ENCODE measurements at places on chromosomes 3 and 15.

GRCh38 chr3:62677926-62678325 is 197.3 kb downstream of the CADPS start:
- DNase-seq: no peak

DNA sequence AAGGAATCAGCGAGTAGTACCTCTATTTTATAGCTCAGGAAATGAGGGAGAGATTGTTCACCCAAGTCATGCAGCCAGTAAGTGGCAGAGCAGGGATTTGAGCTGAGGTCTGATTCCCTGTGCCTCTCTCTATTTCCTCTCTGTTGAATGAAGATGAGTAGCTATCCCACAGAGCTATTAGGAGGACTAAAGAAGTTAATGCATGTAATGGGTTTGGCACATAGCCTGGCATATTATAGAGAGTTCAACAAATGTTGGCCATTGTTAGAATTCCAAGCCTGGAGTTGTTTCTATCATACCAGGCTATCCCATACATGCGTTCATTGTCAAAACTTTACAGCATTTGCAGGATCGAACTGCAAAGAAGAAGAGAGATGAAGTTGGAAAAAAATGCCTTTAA is 21.8 kb upstream of the KLHL6 start:
- no peak for DNase-seq

GRCh38 chr15:81259760-81260298 is 63.1 kb downstream of the IL16 start:
- no peak for DNase-seq

DNA sequence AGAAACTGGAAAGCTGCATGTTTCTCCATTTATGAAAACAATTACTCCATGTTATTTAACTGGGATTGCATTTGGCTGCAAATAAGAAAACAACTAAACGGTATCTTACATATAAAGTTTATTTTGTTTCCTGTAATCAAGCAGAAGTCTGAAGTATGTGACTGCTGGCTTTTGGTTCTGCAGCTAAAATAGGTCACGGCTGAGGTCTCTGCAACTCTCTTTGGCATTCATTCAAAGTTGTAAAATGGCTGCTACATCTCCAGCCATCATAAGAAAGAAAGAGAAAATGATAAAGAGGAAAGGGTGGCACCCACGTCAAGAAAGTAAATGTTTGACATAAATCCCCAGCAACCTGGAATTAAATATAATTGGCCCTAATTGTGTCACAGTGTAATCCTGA is 406.1 kb downstream of the TBC1D5 start:
- no peak for DNase-seq

DNA sequence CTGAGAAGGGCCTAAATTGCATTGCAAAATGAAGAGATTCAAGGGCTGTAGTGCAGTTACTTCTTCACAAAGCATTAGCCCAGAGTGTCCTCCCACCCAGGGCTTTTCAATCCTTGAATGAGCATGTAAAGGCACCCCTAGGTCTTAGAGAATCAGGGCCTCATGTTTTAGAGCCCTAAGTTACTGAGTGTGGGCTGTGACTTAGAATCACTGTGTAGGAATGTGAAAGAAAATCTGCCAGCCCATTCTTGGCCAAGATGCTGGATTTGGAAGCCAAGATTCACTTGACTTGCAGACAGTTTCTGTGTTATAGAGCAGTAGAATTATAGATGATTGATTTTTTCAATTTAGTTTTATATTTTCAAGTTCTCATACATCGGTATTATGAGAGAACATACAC is 153.2 kb downstream of the MYRIP start:
- DNase-seq: no peak
